Epithelial cell of proximal tubule (primary cell): ENCODE measurements at places on chromosomes 3 and 15. TPM values are rescaled to one million over a fixed set of nuclear protein-coding genes. Genes with fewer than 3 reads are reported as not detected.

DNA sequence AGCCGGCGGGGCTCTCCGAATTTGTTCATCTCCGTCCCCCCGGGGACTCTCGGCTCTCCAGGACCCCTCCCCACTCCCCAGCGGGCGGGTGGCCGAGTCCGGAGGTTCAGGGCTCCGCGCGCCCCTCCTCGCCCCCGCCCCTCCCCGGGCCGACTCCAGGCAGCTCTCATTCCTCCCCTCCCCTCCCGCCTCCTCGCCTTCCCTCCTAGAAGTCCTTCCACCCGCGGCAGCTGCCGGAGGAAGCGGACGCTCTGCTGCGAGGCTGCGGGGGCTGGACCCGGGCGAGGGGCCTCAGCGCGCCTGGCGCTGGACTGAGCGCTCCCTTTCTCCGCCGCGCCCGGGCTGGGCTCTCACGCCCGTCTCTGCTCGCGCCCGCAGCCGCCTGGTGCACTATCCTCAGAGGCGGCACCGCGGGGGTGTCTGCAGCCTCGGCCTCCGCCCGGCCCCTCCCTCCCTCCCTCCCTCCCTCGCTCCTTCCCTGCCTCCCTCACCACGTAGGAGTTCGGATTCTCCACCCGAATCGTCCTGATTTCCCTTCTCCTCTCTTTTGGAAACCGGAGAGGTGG lies at the start of gene ROBO2:
TSS of gene ROBO2 (plus strand) at position 494 of the 566 bp plus-strand sequence. CDS start 687 bp downstream, outside the sequence.
- no peak for DNase-seq

GRCh38 chr3:151864423-151865101 lies 8.9 kb upstream of the SUCNR1 start:
- DNase-seq, result peak; percentile 59

DNA sequence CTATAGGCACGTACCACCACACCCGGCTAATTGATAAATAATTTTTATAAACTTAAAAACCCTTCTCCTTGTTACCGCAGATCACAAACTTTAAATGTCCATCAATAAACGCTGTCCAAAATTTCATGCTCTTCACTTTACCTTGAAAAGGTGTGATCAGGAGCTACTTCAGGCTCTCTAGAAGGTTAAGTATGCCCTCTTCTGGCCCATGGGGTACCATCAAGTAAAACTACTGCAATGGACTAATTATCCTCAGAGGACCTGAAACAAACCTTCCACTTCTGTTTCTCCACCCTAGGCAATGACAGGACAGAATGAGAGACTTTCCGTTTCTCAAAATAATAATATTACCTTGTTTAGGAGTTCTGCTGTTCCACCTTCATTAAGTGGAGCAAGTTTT lies 9.2 kb downstream of the LZTFL1 start:
- no peak for DNase-seq

- DNase-seq, result peak; percentile 96
Measured at GRCh38 chr3:114624571-114625181, 330.8 kb downstream of the TIGIT start.

- DNase-seq, result no peak
Measured at GRCh38 chr3:139310474-139310933, 33.3 kb upstream of the MRPS22 start.

GRCh38 chr15:75167588-75168350 lies 33.9 kb upstream of the C15orf39 start:
- DNase-seq, result no peak

GRCh38 chr3:132245552-132246142 lies 71.6 kb upstream of the ACP3 start:
- DNase-seq, result no peak

DNA sequence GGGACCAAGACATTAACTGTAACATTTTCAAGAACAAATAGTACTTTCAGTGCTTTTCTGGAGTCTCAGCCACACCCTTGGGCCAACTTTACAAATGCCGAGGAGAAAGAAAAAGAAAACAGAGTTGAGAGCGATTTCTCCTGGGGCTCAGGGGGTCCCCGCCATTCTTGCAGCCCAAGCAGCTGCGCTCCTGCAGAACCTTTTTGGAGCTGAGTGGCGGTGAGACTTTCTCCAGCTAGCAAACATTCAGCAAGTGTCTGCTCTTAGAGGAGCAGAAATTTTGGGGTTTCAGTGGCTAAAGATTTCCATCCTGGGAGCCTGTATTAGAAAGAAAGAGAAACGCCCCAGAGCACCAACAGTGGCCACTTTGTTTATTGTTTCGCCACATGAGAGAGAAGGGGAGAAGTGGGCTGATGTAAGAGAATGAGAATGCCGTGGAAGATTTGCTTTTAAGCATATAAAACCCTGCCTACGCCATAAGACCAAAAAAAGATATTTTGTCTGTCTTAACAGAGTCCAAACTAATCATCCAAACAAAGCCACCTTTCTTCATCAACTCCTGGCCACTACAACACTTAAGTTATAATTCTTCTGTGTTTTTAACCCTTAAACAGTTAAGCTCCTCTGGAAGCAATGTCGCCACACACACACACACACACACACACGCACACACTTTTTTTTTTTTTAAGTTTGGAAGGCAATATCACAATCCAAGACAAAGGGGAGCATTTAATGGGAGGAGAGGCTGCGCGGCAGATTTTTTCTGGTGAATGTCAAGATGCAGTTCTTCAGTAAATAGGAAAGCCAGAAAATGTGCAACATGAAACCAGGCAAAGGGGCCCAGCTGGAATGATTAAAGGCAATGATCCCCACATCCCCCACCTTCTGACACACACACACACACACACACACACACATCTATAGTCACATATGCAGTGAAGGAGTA lies 19.2 kb downstream of the EID1 start:
- no peak for DNase-seq

- DNase-seq, result no peak
Measured at GRCh38 chr15:57003418-57003817, 85.0 kb downstream of the TCF12 start.

GRCh38 chr3:126117212-126117611 lies 33.3 kb upstream of the SLC41A3 start:
- DNase-seq, result no peak

GRCh38 chr3:15934389-15935195 lies 136.8 kb upstream of the ANKRD28 start:
- no peak for DNase-seq

GRCh38 chr3:123371859-123372685 lies 76.8 kb downstream of the ADCY5 start:
- no peak for DNase-seq

DNA sequence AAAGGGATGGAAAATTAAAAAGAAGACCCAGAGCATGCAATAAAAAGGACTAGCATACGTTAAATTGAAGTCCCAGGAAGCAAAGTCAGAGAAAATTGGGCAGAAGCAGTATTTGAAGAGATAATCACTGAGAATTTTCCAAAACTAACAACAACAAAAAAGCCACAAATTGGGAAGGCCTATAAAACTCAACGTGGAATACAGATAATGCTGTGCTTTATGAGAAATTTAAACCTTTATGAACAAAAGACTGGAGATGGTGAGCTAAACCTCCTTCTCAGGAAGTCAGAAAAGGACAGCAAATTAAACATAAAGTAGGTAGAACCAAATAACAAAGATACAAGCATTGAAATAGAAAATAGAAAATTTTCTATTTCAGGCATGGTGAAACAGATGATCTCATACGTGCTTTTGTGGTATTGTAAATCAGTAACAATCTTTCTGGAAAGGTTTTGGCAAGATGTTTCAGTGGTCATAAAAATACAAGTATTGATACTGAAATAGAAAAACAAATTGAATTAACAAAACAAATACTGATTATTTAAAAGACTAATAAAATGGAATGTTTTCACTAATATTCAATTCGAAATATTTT lies 55.6 kb downstream of the LYSMD4 start:
- DNase-seq, result peak; percentile 25

DNA sequence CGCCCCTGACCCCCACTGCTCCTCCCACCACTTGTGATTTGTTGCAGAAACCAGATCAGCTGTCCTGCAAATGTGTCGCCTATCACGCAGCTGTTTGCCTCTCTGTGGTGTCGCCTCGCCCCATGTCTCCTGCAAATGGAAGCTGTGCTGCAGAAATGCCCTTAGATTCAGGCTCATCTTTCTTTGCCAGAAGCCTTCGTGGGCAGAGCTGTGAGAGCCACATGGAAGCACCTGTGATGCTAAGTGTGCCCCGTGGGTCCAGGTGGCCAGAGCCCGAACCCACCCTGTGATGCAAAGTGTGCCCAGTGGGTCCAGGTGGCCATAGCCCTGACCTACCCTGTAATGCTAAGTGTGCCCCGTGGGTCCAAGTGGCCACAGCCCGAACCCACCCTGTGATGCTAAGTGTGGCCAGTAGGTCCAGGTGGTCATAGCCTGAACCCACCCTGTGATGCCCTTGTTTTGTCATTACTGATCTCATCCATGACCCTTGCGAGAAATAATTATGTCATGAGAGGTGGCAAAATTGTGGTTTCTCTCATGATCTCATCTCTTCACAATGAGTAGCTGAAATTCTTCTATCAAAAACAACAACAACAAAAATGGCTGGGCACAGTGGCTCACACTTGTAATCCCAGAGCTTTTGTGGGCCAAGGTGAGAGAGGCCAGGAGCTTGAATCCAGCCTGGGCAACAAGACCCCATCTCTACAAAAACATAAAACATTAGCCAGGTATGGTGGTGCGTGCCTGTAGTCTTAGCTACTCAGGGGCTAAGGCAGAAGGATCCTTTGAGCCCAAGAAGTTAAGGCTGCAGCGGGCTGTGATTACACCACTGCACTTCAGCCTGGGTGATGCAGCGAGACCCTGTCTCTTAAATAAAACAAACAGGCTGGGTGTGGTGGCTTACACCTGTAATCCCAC lies 187.4 kb downstream of the GOLGA6L6 start:
- no peak for DNase-seq

GRCh38 chr15:29800491-29801366 lies 21.5 kb downstream of the TJP1 start:
- DNase-seq, result no peak

DNA sequence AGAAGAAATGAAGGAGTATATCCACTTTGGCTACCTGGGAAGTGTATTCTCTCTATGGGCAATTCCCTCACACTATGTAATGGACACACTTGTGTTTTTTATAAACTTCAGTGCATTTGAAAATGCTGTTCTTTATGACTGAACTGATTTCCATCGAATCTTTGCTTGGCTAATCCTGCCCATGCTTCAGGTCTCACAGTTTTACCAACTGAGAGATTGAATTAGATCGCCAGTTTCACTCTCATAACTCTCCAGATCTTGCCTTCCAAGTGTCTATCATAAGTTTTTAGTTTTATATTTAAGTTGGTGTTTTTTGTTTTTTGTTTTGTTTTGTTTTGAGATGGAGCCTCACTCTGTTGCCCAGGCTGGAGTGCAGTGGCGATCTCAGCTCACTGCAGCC lies 73.5 kb upstream of the MBNL1 start:
- DNase-seq, result no peak

DNA sequence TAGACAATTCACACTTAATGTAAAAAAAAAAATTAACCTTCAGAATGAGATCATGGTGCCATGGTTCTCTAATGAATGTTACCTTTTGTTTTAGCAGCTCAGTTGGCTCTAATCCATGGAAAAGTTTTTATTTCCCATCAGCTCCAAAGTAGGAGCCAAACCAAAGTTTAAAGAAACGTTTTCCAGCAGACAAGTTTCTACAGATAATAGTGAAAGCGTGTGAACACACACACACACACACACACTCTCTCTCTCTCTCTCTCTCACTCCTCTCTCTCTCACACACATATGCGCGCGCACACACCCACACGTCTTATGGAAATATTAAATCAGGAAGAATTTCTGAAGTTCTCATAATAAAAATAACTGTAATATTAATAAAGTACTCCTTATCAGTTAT lies 46.9 kb downstream of the MBNL1 start:
- no peak for DNase-seq

GRCh38 chr3:188488801-188489200 lies 334.8 kb downstream of the LPP start:
- no peak for DNase-seq

DNA sequence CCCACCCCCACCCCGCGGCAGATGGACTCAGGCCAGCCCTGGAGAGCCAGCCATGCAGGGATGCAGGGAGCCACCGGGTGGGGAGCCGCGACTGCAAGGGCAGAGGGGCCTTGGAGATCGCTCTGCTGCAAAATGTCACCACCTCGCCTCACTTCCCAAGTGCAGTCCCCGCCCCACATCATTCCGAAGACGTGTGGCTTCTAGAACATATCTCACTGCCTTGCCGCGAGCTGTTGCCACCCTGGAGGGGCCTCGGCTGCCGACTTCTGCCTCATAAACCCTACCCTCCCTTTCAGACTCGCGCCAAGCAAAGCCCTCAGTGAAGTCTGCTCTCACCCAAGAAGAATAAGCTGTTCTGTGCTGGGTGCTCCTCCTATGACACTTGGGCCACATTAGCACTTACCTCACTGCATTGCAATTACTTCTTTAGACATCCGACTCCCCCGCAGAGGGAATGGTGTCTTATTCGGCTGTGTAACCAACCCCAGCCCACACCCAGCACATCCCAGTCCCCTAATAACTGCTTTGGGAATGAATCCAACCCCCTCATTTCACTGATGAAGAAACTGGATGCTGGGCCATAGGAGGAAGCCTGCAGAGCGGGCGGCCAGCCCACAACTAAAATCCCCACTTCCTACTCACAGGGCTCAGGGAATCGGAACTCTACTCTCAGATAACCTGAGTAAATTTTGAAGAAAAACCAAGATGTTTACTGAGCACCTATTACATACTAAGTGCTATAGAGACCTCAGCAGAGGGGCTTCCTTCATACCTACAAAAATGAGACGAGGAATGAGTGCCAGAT lies 8.6 kb downstream of the TLE3 start:
- DNase-seq, result no peak

The ANKRD63 gene
- 0.22 TPM in 1 of 2 replicates, not detected in the other for total RNA-seq

The GOLGA6L9 gene
- 0.72 and 2.5 TPM in 2 replicates for total RNA-seq

The CHRD gene
- total RNA-seq, result not detected in 2 replicates

The GOLGA6D gene
- not detected in 2 replicates for total RNA-seq

The CNTN3 gene
- 0.46 and 2.9 TPM in 2 replicates for total RNA-seq

The TM6SF1 gene
- total RNA-seq, result 0.81 and 2.0 TPM in 2 replicates

The SCN11A gene
- total RNA-seq, result not detected in 2 replicates

The SOX14 gene
- total RNA-seq, result not detected in 2 replicates

The DPPA2 gene
- not detected in 2 replicates for total RNA-seq
